ENCODE measurements at places on chromosomes 1 and 21. TPM values are rescaled to one million over a fixed set of nuclear protein-coding genes. Genes with fewer than 3 reads are reported as not detected.

GRCh38 chr1:166167572-166167925 is 748 bp upstream of the FAM78B start:
- no peak for DNase-seq
- peak overlapping the region; percentile 84 for H3K4me3 ChIP-seq
- H3K27me3 ChIP-seq = peaks cover 29% of the 10 kb centered on the region
- H3K27ac ChIP-seq = peak overlapping the region; percentile 85

DNA sequence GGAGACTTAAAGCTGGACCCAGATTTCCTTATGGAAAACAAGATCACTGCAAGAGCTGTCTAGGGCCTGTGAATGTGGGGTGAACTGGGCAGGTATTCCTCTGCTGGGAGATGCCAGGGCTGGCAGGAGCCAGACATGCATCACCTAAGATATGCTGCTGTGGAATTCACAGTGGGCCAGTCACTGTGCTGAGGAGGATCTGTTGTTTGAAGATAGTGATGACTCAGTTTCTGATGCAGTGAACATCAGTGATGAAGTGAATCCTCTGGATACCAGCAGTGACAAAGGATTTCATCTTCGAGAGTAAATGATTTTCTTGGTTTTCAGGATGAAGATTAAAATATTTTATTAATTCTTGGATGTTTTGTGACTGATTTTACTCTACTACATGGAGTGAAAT is 29.9 kb upstream of the CAMSAP2 start:
- H3K36me3 ChIP-seq = no peaks in the 10 kb centered on the region
- H3K27ac ChIP-seq = no peak overlapping the region
- H3K27me3 ChIP-seq = no peaks in the 10 kb centered on the region
- DNase-seq = no peak
- no peak overlapping the region for H3K4me3 ChIP-seq

- H3K4me3 ChIP-seq = no peak overlapping the region
- H3K27ac ChIP-seq = no peak overlapping the region
- no peak for DNase-seq
Observed at GRCh38 chr1:181140891-181141290, 52.4 kb downstream of the IER5 start.

Gene RGS16
- not detected for total RNA-seq

- H3K4me1 ChIP-seq = peaks cover 5% of the 10 kb centered on the region
- H3K27ac ChIP-seq = no peak overlapping the region
- no peaks in the 10 kb centered on the region for H3K27me3 ChIP-seq
- peaks cover 15% of the 10 kb centered on the region for H3K36me3 ChIP-seq
- no peak for DNase-seq
Observed at GRCh38 chr1:36098650-36099365, 10.1 kb downstream of the ADPRS start.

GRCh38 chr1:7940745-7941436 is at the start of gene TNFRSF9:
Gene TNFRSF9 (minus strand): TSS chr1:7940839. CDS start chr1:7939994, 845 bp downstream.
- H3K36me3 ChIP-seq = no peaks in the 10 kb centered on the region
- no peak within 1 kb of the TSS for H3K27ac ChIP-seq
- peaks cover 5% of the 10 kb centered on the region for H3K4me1 ChIP-seq
- no peak within 1 kb of the TSS for H3K4me3 ChIP-seq
- DNase-seq = no peak

DNA sequence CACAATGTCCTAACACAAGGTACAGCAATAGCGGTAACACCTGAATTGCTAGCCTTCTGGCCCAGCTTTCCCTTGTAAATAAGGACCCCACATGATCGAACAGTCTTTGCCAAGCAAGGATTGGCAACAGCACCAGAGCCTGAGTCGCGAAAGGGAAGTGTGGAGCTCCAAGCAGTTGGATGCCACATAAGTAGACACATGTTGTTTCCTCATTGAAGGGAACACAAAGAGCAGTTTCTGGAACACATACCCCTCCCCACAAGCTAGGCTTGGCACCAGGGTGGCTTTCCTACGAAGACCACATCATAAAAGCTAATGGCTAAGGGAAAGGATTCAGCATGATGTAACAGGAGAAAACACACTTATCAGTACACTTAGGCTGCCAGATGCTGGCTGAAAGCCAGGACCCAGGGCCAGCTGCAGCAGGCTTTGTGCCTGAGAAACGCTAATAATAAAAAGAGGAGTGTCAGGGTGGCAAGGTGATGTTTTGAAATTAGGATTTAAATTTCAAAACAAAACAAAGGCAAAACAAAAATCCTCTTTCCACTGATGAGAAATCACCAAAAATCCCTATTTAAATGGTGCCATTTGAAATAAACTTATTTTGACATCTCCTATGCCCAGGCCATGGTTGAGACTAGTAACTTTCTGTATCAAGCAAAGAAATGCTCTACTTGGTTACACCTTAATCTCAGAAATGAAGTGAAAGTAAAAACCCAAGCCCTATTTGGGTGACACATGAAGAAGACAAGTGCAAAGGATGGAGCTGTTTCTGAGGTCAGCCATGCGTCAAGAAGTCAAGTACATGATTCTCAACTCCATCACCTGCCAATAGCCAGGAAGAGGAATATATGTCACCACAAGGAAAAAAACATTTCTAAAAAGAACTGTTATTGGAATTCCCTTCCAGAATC is 11.9 kb upstream of the CPLANE2 start:
- H3K4me1 ChIP-seq = peaks cover 27% of the 10 kb centered on the region
- H3K27me3 ChIP-seq = no peaks in the 10 kb centered on the region
- DNase-seq = peak; percentile 83
- peaks cover 11% of the 10 kb centered on the region for H3K36me3 ChIP-seq
- H3K4me3 ChIP-seq = no peak overlapping the region
- peak overlapping the region; percentile 70 for H3K27ac ChIP-seq

GRCh38 chr1:21317690-21318043 is 27.4 kb upstream of the ECE1 start:
- peak overlapping the region; percentile 73 for H3K27ac ChIP-seq
- H3K4me1 ChIP-seq = peaks cover 39% of the 10 kb centered on the region
- H3K27me3 ChIP-seq = no peaks in the 10 kb centered on the region

Gene ATP6V1G3
- not detected for total RNA-seq

GRCh38 chr1:4002061-4002521 is 102.0 kb upstream of the C1orf174 start:
- no peak overlapping the region for H3K27ac ChIP-seq
- no peaks in the 10 kb centered on the region for H3K36me3 ChIP-seq
- peaks cover 6% of the 10 kb centered on the region for H3K27me3 ChIP-seq
- no peaks in the 10 kb centered on the region for H3K4me1 ChIP-seq
- H3K4me3 ChIP-seq = no peak overlapping the region
- DNase-seq = no peak

Gene KMO
- 2.5 TPM for total RNA-seq

- DNase-seq = no peak
- H3K36me3 ChIP-seq = peaks cover 11% of the 10 kb centered on the region
- no peaks in the 10 kb centered on the region for H3K4me1 ChIP-seq
- no peaks in the 10 kb centered on the region for H3K27me3 ChIP-seq
Observed at GRCh38 chr1:7989762-7990428, 28.4 kb downstream of the PARK7 start.

- no peak overlapping the region for H3K4me3 ChIP-seq
- peaks cover 36% of the 10 kb centered on the region for H3K4me1 ChIP-seq
- DNase-seq = no peak
- H3K27ac ChIP-seq = no peak overlapping the region
- H3K27me3 ChIP-seq = no peaks in the 10 kb centered on the region
Observed at GRCh38 chr1:113787663-113788062, 24.6 kb downstream of the RSBN1 start.

DNA sequence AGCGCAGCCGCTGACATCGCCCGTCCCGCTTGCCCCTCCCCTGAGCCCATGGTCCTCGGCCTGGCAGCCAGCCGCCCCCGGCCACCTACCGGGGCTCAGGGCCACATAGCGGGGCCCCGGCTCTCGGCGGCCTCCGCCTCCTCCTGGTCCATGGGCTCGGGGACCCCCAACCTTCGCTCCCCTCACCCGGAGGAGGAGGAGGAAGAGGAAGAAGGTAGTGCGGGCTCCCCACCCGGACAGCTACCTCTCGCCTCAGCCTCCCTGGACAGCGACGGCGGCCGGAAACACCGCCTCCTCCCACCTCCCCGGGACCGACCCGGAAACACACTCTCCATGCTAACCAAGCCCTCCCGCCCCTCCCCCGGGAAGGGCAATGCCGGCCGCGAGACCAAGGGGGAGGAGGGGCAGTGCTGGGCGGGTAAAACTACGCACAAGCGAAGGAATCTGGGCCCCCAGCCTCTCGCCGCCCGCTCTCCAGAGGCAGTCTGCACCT is at the start of gene KIAA0319L:
Gene KIAA0319L, minus strand, starts transcription at position 286 of the 493 bp plus-strand sequence. CDS start 2,912 bp downstream, outside the sequence.
- peaks cover 43% of the 10 kb centered on the region for H3K4me1 ChIP-seq
- peak within 1 kb of the TSS; percentile 95 for H3K27ac ChIP-seq
- H3K36me3 ChIP-seq = no peaks in the 10 kb centered on the region
- peak; percentile 90 for DNase-seq
- H3K27me3 ChIP-seq = no peaks in the 10 kb centered on the region

DNA sequence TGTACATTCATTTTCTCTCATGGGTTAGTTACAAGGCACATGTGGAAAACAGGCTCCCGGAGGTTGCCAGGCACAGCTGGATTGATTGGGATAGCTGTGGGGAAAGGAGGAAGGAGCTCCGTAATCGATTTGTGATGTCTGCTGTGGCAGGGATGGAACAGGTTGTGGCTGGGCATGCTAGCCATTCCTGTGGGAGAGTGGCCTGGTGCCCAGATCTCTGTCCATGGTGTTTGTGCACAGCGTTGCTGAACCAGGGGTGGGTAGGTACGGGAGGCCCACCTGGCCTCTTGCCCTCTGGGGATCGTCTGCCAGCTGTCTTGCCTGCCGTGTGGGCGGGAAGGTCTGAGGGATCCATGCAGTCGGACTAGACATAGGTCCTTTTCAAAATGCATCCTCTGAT is 302.8 kb upstream of the VAMP3 start:
- no peaks in the 10 kb centered on the region for H3K36me3 ChIP-seq
- no peak overlapping the region for H3K4me3 ChIP-seq
- DNase-seq = no peak
- H3K4me1 ChIP-seq = peaks cover 4% of the 10 kb centered on the region
- H3K27me3 ChIP-seq = no peaks in the 10 kb centered on the region

Gene RIMKLA
- total RNA-seq = 10.5 TPM

DNA sequence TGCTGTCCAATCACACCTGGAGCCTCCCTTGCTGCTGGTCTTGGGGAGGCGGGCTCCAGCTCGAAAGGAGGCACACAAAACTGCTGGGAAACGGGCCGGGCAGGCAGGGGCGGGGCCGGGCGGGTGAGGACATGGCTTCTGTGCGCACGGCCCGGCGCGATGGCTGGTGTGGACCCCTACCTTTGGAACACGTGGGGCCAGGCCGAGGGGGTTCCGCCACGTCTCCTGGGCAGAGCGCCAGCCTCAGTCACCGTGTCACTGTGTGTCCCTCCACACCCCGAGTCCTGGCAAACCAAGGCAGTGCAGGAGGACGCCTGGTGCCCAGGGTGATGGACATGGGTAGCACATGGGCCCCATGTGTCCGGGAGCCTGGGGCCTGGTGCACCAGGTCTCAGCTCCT is 42.0 kb upstream of the ADARB1 start:
- no peak overlapping the region for H3K27ac ChIP-seq
- H3K4me1 ChIP-seq = peaks cover 14% of the 10 kb centered on the region
- no peaks in the 10 kb centered on the region for H3K36me3 ChIP-seq
- H3K27me3 ChIP-seq = peaks cover 18% of the 10 kb centered on the region
- DNase-seq = no peak

GRCh38 chr1:229191066-229191674 is 79.7 kb upstream of the RAB4A start:
- no peaks in the 10 kb centered on the region for H3K27me3 ChIP-seq
- no peak overlapping the region for H3K4me3 ChIP-seq
- H3K36me3 ChIP-seq = no peaks in the 10 kb centered on the region
- DNase-seq = no peak

GRCh38 chr1:19734472-19734999 is 65.2 kb downstream of the TMCO4 start:
- no peak for DNase-seq
- H3K36me3 ChIP-seq = peaks cover 17% of the 10 kb centered on the region
- no peaks in the 10 kb centered on the region for H3K27me3 ChIP-seq
- H3K4me1 ChIP-seq = no peaks in the 10 kb centered on the region
- peak overlapping the region; percentile 57 for H3K27ac ChIP-seq

Gene KRTAP22-1
- total RNA-seq = not detected

DNA sequence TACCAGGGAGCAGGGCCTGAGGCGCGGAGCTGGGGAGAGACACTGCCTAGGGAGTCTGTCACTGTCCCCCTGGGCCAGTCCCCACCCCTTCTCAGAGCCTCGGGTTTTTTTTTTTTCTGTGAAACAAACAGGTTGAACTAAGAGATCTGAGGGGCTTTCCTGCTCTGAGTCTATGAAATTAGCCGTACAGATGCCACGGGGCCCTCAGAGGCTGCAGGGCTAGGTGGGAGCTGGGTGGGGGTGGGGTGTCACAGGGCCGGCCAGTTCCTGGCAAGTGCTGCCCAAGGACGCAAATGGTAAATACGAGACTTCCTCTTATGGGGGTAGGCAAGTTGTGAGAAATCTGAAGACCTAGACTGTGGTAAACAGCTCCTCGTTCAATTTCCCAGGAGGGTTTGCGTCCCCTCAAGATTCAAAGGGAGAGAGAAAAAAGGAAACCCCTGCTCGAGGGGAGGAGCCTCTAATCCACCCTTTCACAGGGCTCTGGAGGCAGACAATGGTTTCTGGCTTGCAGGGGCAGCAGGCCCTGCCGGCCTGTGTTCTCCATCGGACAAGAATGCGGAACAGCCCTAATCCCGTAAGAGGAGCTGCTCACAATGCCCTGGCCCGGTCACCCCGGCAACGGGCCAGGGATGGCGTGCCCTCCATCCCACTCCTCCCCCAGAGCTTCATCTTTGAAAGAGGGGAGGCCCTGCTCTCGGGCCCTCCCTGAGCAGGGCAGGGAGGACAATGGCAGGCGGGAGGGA is 7.8 kb downstream of the NUAK2 start:
- H3K4me1 ChIP-seq = peaks cover 65% of the 10 kb centered on the region
- H3K27ac ChIP-seq = peak overlapping the region; percentile 84
- peaks cover 3% of the 10 kb centered on the region for H3K36me3 ChIP-seq
- peak; percentile 49 for DNase-seq

DNA sequence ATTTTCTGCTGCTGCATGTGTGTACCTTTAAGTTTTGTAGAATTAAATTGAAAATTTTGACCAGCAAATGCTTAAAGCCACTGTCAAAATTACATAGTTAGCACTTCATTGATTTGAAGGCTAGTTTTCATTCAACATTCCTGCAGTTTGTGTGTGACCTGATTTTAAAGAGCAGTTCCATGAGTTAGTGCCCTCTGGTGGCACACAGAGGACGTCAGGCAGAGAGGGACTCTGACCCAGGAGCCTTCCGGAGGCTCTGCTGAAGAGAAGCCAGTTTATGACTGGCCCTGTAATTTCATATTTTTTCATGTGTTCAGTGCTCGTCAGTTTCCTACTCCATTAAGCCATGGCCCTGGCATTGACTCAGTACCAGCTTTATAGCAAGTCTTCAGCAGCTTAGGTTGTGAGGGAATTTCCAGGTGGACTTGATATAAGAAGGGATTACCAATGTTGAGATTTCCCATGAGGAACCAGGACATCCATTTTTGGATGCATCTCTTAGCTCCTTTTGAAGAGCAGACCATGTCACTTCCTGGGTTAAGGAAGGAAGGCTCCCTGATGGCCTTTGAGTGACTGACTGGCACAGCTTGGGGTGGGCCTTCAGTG is 104.7 kb downstream of the CAMTA1 start:
- no peak overlapping the region for H3K27ac ChIP-seq
- no peaks in the 10 kb centered on the region for H3K27me3 ChIP-seq
- peak; percentile 72 for DNase-seq
- H3K4me3 ChIP-seq = no peak overlapping the region
- no peaks in the 10 kb centered on the region for H3K4me1 ChIP-seq

GRCh38 chr1:79524126-79524525 is 517.6 kb upstream of the ADGRL4 start:
- DNase-seq = no peak
- no peak overlapping the region for H3K4me3 ChIP-seq
- H3K36me3 ChIP-seq = no peaks in the 10 kb centered on the region
- no peaks in the 10 kb centered on the region for H3K4me1 ChIP-seq
- H3K27ac ChIP-seq = no peak overlapping the region
- H3K27me3 ChIP-seq = no peaks in the 10 kb centered on the region

- H3K27me3 ChIP-seq = no peaks in the 10 kb centered on the region
- H3K36me3 ChIP-seq = no peaks in the 10 kb centered on the region
- no peak for DNase-seq
- no peak overlapping the region for H3K27ac ChIP-seq
- H3K4me3 ChIP-seq = no peak overlapping the region
Observed at GRCh38 chr1:40592107-40592803, 60.8 kb downstream of the ZNF684 start.
